ENCODE measurements at places on chromosomes 6 and 20.

DNA sequence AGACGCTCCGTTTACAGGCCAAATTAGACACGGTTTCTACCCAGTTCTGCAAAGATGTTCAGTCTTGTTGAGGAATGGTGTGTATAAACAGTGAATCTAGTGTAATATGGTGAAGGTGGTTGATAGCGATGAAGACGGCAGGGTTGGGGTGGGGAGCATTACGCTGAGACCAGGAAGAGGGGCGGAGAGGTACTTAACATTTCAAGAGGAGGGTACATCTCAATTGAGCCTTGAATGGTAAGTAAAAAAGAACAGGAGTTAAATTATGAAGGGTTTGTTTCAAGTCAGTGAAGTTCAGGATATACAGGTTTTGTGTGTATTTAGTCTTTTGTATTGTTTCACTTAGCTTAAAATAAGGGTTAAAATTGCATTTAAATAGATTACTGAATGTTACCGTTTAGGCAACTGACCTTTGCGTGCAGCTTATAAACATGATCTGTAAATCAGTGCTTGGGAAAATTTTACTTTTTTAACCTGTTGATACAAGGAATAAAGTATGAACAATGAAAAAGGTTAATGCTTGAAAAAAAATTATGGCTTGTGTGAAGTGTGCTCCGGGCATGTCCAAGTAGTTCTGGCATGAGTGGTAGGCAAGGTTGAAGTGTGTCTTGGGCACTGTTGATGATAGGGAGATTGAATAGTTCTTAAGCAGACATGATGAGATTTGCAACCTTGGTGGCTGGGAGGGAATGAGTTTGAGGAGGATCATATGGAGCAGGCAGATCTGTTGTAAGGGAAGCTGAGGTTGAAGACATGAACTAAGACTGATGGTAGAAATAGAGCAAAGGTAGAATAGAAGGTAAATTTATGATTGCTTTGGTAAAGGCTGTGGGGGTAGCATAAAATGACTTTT lies 842 bp downstream of the POLR1C start:
- no peak for DNase-seq

DNA sequence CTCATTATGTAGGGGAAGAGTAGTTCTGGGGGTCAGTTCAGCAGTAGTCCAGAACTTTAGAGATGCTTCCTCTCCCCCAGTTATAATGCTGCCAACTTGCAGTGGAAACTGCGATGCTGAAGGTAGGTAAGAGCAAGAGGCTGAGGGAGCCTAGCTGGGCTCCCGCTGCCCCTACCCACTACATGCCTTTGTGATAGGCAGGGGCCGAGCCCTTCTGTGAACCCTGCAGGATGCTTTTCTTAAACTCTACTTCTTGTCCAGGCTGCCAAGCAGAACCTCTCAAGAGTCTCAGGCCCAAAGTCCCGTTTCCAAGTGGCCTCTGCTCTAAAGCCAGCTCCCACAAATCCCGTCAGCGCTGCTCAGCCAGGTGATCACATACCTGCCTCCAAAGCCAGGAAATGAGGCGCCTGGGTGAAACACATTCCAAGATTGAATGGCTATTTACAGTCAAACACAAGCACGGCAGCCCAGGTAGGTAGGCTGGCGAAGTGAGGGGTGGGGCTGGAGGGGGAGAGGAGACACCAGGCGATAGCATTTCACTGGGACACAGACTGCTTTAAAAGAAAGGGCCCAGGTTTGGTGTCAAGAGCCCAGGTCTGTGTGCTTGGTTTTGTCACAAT lies 150.7 kb downstream of the CD24 start:
- no peak for DNase-seq

DNA sequence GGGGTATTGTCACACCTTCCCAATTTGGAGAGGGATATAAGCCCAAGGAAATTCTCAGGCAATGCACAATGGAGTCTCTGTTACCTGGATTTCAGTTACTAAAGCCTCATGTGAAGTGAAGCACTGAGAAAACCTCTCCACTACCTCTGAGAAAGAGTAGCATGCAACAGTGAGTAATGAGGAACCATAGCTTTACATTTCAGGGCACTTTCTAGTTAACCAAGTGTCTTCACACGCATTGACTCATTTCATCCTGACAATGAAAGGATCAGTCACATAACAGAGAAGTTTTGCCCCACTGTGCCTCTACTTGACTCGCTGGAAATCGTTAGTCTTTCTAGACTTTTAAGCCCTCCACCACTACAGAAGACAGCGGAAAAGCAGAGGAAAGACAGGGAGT lies 86.2 kb upstream of the ARID1B start:
- no peak for DNase-seq

DNA sequence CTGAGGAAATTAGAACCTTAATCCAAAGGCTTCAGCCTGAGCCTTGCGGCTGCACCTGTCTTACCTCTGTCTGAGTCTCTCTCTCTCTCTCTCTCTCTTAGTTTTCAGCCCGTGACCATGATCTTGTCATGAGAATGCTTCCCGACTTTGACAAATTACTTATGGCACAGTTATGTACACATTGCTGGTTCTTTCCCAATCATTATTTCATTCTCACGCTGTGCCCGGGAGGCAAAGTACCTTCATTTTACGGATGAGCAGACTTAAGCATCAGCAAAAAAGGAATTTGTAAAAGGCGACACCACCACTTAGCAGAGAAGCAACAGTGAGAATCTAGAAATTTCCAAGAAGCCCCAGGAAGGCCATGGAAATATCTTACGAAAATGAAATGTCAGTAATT lies 54.6 kb downstream of the GMPR start:
- DNase-seq = no peak

GRCh38 chr6:733431-734219 lies 40.7 kb upstream of the EXOC2 start:
- DNase-seq = no peak

DNA sequence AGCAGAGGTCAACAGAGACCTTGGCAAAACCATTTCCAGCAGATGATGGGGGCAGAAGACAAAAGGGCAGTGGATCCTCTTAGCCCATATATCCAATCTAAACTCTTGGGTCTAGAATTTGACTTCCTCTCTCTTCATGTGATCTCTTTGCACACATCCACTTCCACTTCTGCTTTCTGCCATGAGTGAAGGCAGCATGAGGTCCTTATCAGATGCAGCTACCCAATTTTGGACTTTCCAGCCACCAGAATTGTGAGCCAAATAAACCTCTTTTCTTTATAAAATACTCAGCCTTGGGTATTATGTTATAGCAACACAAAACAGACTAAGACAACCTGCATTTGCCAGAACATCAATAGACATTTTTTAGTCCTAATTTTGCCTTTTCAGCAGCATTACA lies 191.6 kb downstream of the ADAT2 start:
- DNase-seq = no peak

DNA sequence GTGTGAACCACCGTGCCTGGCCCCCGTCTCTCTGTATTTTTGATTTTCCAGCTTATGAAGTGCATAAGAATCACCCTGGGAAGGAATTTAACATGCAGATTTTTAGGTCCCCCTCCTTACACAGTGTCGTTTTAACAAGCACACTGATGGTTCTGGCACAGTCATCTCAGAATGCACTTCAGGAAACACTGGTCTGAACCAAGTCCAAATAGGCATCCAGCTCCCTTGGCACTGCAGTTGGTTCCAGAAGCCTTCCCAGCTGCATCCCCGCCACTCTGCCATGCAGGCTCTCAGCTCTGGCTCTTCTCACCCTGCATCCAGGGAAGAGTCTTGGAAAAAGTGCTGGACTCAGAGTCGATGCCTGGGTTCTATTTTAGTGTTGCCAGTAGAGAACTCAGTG lies 20.1 kb downstream of the RIPOR2 start:
- no peak for DNase-seq

DNA sequence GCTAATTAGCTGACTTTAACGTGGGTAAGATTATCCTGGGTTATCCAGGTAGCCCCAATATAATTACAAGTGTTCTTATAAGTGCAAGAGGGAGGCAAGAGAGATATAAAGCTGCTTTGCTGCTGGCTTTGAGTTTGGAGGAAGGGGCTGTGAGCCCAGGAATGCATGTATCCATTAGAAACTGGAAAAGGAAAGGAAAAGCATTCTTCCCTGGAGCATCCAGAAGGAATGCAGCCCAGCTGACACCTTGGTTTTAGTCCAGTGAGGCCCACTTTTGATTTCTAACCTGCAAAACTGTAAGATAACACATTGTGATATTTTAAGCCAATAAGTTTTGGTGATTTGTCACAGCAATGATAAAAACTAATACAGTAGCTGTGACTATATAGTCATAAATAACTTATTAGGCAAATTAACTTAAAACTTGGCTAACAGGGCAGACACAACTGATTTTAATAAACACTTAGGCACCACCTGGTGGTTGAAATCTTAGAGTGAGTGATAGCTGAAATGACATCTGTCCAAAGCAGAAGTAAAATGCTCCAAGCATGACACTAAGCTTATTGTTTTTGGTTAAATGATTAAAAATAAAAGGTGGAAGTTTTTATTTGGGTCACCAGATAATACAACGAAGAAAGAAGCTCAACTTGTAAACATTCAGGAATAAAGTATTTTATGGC lies 35.6 kb downstream of the ADGRF4 start:
- no peak for DNase-seq

DNA sequence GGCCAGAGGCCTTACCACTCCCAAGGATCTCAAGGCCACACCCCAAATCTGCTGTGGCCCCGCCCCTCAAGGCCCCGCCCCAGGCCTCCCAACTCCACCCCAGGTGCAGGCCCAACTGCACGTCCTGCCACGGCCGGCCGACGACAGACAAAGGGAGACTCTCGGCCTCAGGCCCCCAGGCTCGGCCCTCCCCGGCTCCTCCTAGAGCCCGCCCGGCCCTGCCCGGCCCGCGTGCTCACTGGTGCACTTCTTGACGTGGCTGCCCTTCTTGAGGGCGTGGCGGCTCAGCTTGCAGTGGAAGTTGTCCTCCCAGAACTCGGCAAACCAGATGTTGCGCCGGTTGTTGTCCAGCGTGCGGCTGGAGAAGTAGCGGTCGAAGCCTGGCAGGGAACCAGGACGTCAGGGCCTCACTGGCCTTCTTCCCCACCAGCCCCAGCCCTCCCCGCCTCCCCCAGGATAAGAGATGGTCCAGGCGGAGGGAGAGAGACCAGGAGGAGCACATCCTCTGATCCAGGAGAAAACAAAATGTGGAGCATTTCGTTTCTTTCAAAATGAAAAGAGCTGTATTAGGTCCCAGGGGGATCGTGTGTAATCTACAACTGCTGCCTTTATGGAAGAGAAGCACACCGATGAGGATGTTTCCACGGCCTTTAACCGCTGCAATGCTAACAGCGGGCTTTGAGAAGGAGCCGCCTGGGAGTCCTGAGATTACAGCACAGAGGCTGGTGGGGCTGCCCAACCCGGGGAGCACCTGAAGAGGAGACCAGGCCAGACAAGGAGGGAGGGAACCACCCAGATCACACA lies 89.4 kb downstream of the GRM4 start:
- no peak for DNase-seq

DNA sequence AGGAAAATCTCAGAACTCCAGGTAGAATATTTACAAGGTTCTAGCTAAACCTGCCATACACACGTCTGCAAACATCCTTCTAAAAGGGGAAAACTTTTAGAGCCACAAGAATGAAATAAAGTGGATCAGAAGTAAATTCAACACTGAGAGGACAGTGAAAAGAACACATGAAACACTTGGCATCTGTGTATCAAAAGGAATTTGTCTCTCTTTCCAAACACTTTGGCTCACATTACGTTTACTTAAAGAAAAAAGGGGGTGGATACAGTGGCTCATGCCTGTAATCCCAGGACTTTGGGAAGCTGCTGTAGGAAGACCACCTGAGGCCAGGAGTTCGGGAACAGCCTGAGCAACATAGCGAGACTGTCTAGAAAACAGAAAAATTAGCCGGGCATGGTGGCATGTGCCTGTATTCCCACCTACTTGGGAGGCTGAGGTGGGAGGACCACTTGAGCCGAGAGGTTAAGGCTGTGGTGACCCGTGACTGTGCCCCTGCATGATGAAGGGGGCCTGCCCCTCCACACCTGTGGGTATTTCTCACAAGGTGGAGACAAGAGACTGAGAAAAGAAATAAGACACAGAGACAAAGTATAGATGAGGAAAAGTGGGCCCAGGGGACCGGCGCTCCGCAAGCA lies 35.4 kb downstream of the NINL start:
- no peak for DNase-seq

GRCh38 chr6:10578723-10579122 lies 57.6 kb downstream of the GCNT2 start:
- no peak for DNase-seq

DNA sequence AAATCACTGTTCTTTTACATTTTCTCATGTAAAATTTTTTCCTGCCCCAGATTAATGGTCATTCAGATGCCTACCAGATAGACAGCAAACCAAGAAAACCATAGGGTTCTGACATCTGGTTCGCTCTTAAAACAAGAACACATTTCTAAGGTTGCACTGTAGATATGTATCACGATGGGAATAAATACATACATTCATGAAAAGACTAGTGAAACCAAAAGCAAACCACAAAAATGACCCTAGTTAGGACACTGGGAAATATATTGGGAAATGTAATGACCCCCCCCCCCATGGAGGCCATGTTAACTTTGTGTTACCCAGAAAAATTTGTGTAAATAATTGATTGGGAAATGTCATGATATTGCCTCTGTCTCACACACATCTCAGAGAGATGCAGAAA lies 37.5 kb downstream of the MTFR2 start:
- DNase-seq = no peak

- no peak for DNase-seq
Observed at GRCh38 chr20:52457826-52458225, 266.2 kb upstream of the ZFP64 start.

DNA sequence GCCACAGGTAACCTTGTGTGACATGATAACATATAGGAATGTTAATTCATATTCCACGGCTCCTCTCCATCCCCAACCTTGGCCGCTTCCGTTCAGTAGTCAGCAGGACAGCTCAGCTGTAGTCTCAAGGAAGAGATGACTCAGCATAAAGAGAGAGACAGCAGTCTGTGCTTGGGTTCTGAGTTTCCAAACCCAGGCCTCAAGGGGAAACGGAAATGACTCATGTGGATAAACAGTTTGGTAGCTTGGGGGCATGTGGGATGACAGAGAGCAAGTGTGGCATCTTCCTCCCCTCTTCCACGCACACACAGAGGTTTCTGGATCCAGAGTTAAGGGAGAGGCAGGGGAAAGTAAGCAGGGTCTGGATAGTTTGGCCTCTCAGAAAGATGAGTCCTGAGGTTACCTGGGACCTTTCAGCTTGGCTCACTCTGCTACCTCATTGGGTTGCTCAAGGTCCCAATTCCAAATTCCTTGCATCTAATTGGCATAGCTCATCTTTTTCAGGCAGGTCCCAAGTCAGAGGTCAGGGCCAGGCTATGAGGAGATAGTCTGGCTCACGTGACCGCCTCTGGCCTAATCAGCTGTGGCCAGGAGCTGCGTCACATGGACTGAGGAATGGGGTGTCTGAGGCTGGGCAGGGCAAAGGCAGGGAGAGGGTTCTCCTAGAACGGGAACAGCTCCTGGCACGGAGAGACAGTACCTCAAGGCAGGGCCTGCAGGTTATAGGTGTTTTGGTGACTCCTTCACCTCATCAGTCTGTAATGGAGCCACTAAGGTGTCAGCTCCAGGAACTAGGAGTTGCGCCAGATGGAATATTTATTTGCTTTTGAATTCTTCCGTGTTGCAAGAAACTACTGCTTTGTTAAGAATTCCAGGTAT lies 36.5 kb upstream of the MLN start:
- DNase-seq = peak; percentile 26

- DNase-seq = no peak
Observed at GRCh38 chr6:23224540-23224939, 655.2 kb downstream of the HDGFL1 start.

Data from CD4-positive, alpha-beta T cell treated with Interleukin-6 at 100 ng/mL for 8 hours (primary cell).